ENCODE measurements at places on chromosomes 7 and 10. TPM values are rescaled to one million over a fixed set of nuclear protein-coding genes. Genes with fewer than 3 reads are reported as not detected.

DNA sequence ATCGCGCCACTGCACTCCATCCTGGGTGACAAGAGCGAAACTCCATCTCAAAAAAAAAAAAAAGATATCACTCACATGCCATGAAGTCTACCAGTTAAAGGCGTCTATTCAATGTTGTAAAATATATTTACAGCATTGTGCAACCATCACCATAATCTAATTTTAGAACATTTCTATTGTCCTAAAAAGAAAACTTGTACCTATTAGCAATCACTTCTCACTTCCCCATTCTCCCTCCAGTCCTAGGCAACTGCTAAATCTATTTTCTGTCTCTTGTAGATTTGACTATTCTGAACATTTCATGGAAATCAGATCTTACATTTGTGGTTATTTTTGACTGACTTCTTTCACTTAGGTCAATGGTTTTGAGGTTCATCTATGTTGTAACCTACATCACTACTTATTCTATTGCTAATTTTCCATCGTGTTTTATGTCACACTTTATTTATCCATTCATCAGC lies 25.2 kb upstream of the OTUD1 start:
- peaks cover 30% of the 10 kb centered on the region for H3K4me1 ChIP-seq
- H3K36me3 ChIP-seq = no peaks in the 10 kb centered on the region
- no peak for DNase-seq

GRCh38 chr10:75505840-75506506 lies 74.5 kb downstream of the LRMDA start:
- H3K4me3 ChIP-seq = no peak overlapping the region
- peaks cover 32% of the 10 kb centered on the region for H3K4me1 ChIP-seq
- H3K27ac ChIP-seq = no peak overlapping the region
- no peak for DNase-seq

GRCh38 chr10:66455304-66455703 lies 470.5 kb upstream of the LRRTM3 start:
- H3K36me3 ChIP-seq = no peaks in the 10 kb centered on the region
- H3K4me1 ChIP-seq = no peaks in the 10 kb centered on the region
- no peak overlapping the region for H3K27ac ChIP-seq
- DNase-seq = no peak
- H3K27me3 ChIP-seq = no peaks in the 10 kb centered on the region

- H3K27me3 ChIP-seq = no peaks in the 10 kb centered on the region
- no peak overlapping the region for H3K27ac ChIP-seq
- no peak for DNase-seq
- no peaks in the 10 kb centered on the region for H3K4me1 ChIP-seq
- no peaks in the 10 kb centered on the region for H3K36me3 ChIP-seq
Measured at GRCh38 chr7:124649397-124650014, 116.1 kb downstream of the GPR37 start.

DNA sequence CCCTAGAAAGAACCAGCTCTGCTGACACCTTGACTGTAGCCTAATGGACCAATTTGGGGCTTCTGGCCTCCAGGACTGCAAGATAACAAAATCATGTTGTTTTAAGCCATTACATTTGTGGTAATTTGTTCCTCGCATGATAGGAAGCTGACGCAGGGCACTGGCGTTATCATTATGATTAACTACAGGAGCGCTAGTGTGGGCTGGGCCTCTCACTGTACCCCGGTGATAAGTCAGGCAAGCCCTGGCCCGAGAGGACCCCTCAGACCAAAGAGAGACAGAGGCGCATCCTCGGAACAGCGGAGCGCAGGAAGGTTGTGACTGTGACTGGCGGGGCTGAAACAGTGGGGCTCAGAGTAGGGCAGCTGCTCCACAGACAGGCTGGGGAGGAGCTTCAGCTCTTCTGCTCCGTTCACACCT lies 150.3 kb upstream of the CHST15 start:
- H3K27me3 ChIP-seq = no peaks in the 10 kb centered on the region
- H3K4me3 ChIP-seq = no peak overlapping the region
- H3K4me1 ChIP-seq = no peaks in the 10 kb centered on the region
- H3K27ac ChIP-seq = no peak overlapping the region
- no peaks in the 10 kb centered on the region for H3K36me3 ChIP-seq

DNA sequence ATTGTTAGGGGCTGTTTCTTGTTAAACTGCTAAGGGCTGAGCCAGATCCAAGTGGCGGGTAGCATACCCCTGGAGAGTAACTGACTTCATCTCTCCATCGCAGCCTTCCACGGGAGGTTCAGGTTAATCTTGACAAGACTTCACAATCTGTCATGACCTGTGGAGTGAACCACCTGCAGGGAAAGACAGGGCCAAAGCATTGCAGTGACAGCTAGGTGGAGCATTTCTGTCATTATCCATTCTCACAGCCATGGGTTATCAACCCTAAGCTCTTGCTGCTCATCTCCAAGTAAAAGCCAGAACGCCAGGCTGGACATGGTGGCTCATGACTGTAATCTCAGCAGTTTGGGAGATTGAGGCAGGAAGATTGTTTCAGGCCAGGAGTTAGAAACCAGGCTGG lies 17.2 kb downstream of the ABCC2 start:
- H3K4me3 ChIP-seq = no peak overlapping the region
- peaks cover 14% of the 10 kb centered on the region for H3K36me3 ChIP-seq

DNA sequence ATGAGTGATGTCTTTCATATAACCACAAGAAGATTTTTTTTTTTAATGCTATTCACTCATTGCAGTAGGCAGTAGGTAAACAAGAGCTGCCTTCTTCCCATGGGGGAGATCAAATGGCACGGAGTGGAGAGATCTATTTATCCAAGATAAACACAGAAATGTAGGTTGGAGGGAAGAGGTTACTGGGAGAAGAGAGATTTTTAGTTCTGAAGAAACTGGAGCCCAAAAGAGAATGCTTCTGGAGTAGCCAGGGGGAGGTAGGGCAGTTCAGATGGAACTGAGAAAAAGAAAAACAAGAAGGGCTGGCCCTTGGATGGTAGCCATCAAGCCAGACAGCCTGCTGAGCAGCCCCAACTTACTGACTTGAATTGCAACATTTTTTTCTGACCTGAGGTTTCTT lies 270.1 kb upstream of the TPK1 start:
- no peaks in the 10 kb centered on the region for H3K4me1 ChIP-seq
- no peaks in the 10 kb centered on the region for H3K36me3 ChIP-seq
- H3K4me3 ChIP-seq = no peak overlapping the region
- no peak overlapping the region for H3K27ac ChIP-seq

- 0 out of 2 replicates have a peak, but pooled peaks cover 4% of the 10 kb centered on the region for H3K36me3 ChIP-seq
- H3K4me3 ChIP-seq = no peak overlapping the region
- no peaks in the 10 kb centered on the region for H3K27me3 ChIP-seq
- H3K27ac ChIP-seq = no peak overlapping the region
- no peak for DNase-seq
Measured at GRCh38 chr7:132783824-132784223, 207.6 kb upstream of the PLXNA4 start.

GRCh38 chr7:37070471-37070870 lies 346.2 kb upstream of the AOAH start:
- no peaks in the 10 kb centered on the region for H3K4me1 ChIP-seq
- H3K4me3 ChIP-seq = no peak overlapping the region
- no peak overlapping the region for H3K27ac ChIP-seq
- H3K27me3 ChIP-seq = peaks cover 27% of the 10 kb centered on the region
- no peaks in the 10 kb centered on the region for H3K36me3 ChIP-seq

- no peak overlapping the region for H3K4me3 ChIP-seq
- no peaks in the 10 kb centered on the region for H3K27me3 ChIP-seq
- H3K36me3 ChIP-seq = no peaks in the 10 kb centered on the region
- DNase-seq = no peak
- H3K4me1 ChIP-seq = no peaks in the 10 kb centered on the region
- H3K27ac ChIP-seq = no peak overlapping the region
Measured at GRCh38 chr7:51186531-51186930, 130.1 kb downstream of the COBL start.

DNA sequence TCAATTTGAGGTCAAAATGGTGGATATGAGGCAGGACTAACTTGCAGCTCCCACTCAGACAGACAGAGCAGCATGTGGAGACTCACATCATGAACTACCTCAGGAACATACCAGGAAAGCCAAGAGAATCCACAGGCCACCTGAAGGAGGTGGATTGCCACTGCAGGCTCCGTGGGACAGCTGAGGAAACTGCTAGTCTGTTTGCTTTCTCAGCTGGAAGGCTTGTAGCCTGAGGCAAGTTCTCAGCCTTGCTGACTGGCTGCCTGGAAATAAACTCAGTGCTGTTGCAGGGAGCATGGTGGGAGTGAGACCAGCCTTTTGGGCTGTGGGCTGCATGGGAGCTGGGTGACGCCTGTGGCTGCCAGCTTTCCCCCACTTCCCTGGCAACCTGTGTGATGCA lies 202.9 kb downstream of the ZNF248 start:
- H3K4me1 ChIP-seq = no peaks in the 10 kb centered on the region
- H3K27me3 ChIP-seq = no peaks in the 10 kb centered on the region
- no peaks in the 10 kb centered on the region for H3K36me3 ChIP-seq
- no peak overlapping the region for H3K4me3 ChIP-seq

Gene CRYGN
- total RNA-seq = 1.2 TPM

Gene ANKRD61
- not detected for total RNA-seq

Gene SAMD8
- total RNA-seq = 31.1 TPM

Data from PC-9 (cell line).